ENCODE measurements at places on chromosomes 12 and 14.

DNA sequence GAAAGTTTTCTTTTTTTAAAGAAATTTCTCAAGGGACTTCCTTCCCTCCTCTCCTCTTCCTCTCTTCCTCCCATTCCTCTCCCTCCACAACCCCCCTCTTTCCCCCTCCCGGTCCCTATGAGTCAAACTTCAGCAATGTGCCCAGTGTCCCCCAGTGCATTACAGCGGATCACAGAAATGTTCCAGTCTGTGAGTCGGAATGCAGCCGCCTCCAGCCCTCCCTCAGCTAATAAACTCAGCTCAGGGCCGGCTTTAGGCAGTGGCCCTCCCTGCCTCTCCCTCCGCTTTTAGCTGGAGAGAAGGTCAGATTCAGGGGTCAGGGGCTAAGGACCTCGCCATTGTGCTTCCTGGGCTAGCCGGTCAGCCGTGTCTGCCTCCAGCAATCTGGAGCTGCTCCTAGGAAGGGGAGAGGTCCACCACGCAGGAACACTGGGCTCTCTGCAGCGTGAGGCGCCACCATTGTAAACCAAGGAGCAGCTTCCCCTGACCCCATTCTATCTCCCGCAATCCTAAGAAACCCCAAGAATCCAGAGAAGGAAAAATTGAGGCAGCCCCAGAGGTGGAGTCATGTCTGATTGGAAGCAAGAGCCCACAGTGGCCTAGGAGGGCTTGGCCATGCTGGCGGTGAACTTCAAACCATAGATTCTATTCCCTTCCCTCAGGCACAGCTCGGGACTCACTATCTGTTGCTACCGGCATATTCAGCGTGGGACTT, 1.1 kb upstream of the HDAC7 start:
- DNase-seq, result no peak

DNA sequence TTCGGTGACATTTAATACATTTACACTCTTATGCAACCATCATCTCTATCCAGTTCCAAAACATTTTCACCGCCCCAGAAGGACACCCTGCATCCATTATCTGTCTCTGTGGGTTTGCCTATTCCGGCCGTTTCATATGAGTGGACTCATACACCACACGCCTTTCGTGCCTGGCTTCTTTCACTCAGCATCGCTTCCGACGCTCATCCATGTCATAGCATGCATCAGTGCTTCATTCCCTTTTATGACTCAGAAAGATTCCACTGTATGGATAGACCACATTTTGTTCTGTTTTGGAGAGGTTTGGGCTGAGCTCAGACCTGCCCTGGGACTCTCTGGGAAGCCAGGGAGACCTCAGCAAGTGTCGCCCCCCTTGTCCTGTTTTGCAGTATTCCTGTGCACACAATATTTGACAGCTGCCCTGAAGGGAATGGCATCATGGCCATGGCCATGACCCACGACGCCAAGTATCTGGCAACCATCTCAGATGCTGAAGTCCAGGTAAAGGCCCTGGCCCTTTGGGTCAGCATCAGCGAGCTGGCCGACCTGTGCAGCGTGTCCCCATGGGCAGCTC, 23.8 kb downstream of the CFAP251 start:
- DNase-seq, result no peak

GRCh38 chr12:67798768-67799167, 150.2 kb downstream of the DYRK2 start:
- no peak for DNase-seq

- no peak for DNase-seq
Observed at GRCh38 chr14:42475289-42475688, 868.6 kb downstream of the LRFN5 start.

DNA sequence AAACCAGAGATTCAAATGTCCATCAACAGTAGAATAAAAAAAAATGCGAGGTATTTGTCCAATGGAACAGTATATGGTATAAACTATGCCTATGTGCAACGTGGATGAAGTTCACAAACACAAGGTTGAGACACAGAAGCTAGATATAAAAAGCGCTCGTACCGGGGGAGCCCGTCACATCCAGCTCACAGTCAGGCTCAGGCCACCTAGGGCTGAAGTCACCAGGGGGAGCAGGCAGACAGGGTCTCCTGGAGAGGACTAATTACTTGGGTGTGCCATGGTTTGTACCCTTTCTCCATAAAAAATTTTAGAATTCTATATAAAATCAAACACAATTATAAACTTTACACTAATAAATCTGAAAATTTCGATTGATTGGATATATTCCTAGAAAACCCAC, 13.6 kb downstream of the AHNAK2 start:
- no peak for DNase-seq

DNA sequence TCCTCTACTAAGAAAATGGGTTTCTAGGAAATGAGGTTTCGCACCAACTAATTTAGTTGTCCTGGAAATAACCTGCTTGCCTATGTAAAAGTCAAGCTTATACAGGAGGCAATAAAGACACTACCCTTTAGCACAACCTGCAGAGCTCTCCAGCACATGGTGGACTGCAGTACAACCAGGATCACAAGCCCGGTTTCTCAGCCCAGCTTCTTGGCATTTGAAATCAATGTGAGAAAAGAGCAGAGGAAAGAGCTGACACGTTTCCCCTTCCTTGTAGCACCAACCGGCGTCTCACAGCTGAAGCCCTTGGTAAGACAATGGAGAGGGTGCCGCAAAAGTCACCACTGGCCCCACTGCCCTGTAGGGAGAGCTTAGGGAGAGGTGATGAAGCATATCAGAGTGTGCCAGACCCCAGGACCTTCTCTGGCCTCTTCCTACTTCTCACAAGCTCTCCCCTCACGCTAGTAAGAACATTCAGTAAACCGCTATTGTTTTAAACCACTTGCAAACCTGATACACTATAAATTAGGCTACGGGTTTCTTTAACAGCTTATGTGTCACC, 8.6 kb downstream of the SPTLC2 start:
- DNase-seq, result no peak

DNA sequence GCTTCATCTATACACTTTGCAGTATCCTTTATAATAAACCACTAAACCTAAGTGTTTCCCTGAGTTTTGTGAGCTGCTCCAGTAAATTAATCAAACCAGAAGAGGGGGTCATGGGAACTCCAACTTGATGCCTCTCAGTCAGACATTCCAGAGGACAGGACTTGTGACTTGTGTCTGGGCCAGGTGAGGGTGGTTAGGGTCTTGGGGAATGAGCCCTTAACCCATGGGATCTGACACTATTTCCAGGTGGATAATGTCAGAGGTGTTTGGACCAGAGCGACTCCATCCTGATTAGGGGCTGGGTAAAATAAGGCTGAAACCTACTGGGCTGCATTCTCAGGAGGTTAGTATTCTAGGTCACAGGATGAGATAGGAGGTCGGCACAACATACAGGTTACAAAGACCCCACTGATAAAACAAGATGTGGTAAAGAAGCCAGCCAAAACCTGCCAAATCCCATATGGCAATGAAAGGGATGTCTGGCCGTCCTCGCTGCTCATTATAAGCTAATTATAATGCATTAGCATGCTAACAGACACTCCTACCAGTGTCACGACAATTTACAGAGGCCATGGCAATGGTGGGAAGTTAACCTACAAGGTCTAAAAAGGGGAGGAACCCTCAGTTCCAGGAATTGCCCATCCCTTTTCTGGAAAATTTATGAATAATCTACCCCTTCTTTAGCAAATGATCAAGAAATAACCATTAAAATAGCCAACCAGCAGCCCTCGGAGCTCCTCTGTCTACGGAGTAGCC, 58.7 kb downstream of the BCAT1 start:
- no peak for DNase-seq

DNA sequence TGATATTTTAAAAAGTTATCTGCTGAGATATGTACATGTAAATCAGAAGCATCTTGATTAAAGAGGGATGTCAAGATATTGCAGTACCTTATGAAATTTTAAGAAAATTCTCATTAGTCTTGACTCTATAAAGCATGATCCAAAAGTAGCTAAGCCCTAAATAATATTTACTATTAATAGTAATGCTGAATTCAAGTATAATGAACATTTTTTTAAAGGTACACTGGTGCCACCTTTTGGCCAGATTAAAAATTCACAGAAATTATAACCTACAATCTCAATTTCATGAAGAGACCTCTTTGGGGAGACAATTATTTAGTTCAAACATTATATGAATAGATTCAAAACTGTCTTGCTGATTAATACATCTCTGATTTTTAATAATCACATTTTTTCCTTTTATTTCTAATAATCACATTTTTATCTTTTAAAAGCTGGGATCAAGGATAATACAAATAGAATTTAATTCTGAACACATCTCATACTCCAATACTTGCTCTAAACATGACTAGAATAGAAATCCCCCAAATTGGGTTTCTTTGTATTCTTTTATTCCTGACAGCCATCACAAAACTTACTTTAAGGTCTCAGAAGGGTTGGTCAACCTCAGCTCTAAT, 13.4 kb downstream of the AKAP5 start:
- DNase-seq, result peak; percentile 24

GRCh38 chr12:19338405-19338804, 100.9 kb upstream of the AEBP2 start:
- DNase-seq, result no peak

DNA sequence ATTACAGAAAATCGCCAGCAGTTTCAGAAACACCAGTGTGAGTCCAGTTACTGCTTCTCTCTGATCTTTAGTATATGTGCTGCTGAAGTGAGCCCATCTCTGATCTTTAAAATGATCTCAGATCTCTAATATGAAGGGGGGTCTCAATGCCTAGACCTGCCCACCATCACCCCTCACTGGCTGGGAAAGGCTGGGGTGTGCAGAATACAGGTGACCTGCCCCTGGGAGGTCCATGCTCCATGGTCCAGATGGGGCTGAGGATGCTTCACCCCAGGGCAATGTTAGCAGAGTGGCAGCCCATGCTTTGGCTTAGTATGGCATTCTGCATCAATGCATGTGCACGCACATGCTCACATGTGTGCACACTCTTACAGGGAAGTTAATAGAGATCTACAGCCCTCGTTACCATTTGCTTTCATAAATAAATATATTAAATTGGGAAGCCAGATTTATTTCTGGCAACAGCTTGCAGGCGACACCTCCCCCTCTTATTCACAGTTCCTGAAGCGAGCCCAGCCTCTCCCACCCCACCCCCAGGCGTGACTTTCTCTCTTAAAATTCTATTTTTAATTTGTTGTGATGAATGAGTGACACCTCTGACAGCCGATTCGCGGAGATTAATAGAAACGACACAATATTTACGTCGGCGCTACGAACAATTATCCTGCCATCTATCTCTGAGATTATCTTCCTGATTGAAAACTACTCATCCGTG, 104.7 kb upstream of the ESRRB start:
- DNase-seq, result no peak

GRCh38 chr12:110093631-110094311, 30.4 kb upstream of the IFT81 start:
- no peak for DNase-seq

GRCh38 chr14:21874946-21875345, 201.3 kb upstream of the OR4E1 start:
- no peak for DNase-seq

- no peak for DNase-seq
Observed at GRCh38 chr12:104740668-104741067, 217.4 kb downstream of the SLC41A2 start.

- no peak for DNase-seq
Observed at GRCh38 chr12:79006306-79006705, 141.7 kb downstream of the SYT1 start.

DNA sequence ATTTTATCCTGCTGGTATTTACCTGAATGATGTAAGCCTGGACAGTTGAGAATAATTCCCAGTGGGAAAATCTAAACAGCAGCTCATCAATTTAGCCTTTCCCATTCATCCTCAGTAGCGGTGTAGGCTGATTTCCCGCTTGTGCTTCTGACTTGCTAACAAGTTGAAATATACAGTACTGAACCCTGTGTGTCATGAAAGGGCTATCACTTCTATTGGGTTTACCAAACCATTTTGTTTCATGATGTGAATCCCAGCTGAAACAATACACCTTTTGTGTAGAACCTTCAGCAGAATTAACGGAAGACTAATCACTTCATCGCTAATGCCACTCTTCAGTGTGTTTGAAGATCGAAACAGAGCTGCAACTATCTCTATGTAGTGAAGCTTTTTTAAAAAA, 88.4 kb downstream of the POLR3B start:
- DNase-seq, result no peak

DNA sequence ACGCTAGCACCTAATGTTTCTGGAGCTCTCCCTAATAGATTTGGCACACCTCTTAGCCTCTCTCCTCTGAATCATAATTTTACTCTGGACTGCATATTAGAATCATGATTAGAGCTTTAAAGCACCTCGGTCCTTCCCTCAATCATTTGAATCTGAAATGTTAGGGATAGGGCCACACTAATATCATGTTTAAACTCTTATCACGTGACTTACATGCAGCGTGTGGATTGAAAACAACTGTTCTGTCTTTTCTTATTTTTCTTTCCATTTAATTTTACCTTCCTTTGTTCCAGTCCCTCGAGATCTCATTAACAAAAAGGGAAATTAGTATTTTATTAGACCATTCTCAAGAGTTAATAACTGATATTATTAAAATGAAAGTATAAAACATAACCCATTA, 762.5 kb upstream of the FLRT2 start:
- DNase-seq, result no peak
